ENCODE measurements at places on chromosomes 1 and 21.

- DNase-seq: no peak
Observed at GRCh38 chr1:117250061-117250606, 39.4 kb upstream of the VTCN1 start.

DNA sequence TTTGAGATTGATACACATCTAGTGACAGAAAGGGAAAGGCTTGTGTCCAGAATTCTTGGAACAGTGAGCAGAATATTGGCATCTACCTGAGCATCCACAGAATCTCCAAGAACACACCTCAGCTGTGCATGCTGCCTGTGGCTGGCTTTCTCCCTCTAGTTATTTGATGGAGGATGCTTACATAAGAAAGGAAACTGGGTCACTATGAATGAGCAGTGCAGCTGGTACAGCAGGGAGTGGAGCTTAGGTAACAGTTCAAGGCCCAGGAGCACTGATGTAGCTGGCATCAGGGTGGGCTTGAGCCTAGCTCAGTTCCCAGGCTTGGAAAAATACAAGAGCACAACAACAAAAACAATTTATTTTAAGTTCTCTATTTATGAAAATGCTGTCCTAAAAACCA lies 26.3 kb downstream of the RGS8 start:
- no peak for DNase-seq

GRCh38 chr1:194295685-194296084 lies 1109.3 kb upstream of the B3GALT2 start:
- DNase-seq: no peak

GRCh38 chr1:110734133-110734680 lies 59.5 kb upstream of the KCNA3 start:
- DNase-seq: no peak

DNA sequence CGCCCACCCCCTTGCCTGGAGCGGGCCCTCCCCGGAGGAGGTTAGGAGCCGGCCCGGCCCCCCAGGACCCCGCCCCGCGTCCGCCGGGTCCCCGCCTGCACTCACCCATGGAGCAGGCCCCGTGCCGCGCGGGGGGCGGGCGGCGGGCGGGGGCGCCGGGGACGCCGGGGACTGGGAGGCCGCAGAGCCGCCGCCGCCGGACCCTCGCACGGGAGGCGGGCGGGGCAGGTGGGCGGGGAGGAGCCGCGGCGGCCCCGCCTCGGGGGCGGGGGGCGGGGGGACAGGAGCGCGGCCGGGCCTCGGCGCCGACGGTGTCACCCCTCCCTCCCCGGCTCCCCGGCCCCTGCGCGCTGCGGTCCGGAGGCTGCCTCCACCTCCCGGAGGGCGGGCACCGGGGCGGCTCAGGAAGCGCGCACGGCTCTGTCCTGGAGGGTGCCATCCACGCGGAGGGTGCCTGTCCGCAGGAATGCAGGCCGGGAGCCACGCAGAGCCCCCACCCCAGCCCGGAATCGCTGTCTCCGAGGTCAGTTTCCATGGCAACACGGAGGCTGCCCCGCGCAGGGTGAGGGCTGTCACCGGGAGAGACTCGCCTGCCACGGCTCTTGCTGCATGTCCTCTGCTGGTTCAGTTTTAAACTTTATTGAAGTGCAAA lies 5.9 kb upstream of the PLEKHG5 start:
- peak; percentile 50 for DNase-seq

- no peak for DNase-seq
Observed at GRCh38 chr1:98389809-98390208, 271.7 kb upstream of the SNX7 start.

GRCh38 chr1:4586611-4587160 lies 67.7 kb upstream of the AJAP1 start:
- DNase-seq: no peak

DNA sequence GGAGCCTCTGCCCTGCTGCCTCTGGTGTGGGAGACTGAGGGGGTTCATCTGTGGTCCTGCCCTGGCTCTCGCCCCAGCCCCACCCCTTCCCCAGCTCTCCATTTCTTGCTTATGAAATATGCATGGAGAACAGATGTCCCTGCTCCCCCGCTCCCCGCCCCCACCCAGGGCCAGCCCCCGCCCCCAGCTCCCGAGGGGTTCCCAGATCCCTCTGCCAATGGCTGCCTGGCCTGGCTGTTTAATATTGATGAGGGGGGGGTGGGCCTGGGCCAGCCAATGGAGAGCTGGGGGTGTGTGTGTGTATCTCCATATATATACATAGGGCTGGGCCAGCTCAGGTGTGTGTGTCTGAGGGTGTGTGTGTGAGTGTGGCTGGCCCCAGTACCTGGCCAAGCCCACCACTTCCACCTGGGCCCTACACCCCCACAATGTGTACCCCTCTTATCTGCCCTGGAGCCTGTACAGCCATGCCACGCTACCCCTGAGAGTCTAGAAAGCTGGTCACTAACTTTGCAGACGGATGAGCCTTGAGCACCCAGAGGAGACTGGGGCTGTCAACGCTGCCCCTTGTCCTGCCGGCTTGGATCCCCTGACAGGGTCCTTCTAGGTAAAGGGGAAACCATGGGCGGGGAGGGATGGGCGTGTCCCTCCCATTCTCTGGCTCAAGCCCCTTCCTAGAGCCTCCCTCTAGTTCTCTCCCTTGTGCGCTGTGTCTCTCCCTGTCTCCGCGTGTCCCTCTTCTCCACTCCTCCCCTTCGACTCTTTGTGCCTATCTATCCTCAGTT lies at the start of gene NHLH1:
Gene NHLH1, plus strand, starts transcription at position 341 of the 785 bp plus-strand sequence. CDS start 3,661 bp downstream, outside the sequence.
- DNase-seq: no peak

DNA sequence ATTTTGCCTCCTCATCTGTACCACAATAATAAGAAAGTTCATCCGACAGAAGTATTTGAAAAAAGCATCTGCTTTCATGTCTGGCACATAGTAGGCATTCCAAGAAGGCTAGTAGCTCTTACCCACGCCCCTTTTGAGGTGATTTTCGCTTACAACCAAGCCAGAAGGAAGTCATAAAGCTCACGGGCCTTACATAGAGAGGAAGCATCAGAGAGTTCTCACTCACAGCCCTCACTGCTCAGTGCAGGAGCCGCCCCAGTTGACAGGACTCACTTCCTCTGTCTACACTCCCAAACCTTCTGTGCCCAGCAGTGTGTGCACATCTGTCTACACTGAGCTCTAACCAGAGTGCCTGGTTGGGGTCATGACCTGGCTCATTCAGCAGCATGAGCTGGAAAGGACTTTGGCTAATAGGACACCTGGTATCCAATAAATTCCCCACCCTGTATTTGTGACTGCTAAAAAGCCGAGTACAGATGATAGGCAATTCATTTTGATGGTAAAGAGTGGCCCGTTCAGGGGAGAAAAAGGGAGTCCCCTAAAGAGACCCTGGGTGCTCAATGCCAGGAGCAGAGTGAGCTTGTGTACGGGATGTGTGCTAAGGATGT lies 36.8 kb upstream of the DUSP10 start:
- peak; percentile 16 for DNase-seq

- peak; percentile 41 for DNase-seq
Observed at GRCh38 chr1:112956544-112957132, 642 bp upstream of the SLC16A1 start.

- DNase-seq: no peak
Observed at GRCh38 chr1:26824731-26825130, 1.8 kb upstream of the ZDHHC18 start.

GRCh38 chr1:234340528-234340927 lies 32.7 kb upstream of the COA6 start:
- no peak for DNase-seq

- DNase-seq: peak; percentile 46
Observed at GRCh38 chr1:110524311-110525248, 5.6 kb upstream of the KCNA10 start.

DNA sequence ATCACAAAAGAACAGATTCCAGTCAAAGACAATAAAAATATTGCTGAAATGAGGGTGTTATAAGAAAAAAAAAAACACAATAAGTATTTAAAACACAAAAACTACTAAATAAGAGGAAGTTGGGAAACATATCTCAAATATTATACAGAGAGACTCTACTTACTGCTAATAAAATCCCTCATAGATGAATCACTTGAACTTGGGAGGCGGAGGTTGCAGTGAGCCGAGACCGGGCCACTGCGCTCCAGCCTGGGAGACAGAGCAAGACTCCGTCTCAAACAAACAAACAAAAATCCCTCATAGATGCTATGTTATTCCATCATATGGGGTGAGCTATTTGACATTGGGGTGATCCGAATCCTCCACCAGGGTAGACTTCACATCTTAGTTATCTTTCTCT lies 48.0 kb upstream of the ZNF281 start:
- no peak for DNase-seq

DNA sequence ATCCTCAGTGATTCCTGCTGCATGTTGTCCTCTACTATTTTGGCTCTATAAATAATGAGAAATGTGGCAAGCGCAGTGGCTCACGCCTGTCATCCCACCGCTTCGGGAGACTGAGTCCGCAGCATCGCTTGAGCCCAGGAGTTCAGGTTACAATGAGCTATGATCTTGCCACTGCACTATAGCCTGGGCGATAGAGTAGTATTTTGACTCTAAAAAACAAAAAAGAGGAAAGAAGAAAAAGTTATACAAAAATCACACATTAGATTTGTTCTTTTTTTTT lies 756 bp upstream of the SLC25A44 start:
- no peak for DNase-seq

DNA sequence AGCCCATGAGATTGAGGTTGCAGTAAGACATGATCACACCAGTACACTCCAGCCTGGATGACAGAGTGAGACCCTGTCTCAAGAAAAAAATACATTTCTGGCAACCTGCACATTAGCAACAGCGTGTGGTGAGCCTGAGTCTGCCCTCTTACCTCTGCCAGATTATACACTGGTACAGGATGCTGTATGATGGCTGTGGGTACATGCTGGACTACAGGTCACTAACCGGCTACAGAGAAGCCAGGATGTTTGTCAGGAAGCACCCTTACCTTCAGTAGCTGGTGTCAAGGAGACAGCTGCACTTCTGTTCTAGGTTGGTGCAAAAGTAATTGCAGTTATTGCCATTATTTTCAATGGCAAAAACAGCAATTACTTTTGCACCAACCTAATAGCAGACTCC lies 575.7 kb downstream of the NPHP4 start:
- DNase-seq: no peak

GRCh38 chr21:40732253-40733023 lies 114.5 kb downstream of the DSCAM start:
- DNase-seq: no peak

GRCh38 chr1:233240829-233241682 lies 54.5 kb downstream of the PCNX2 start:
- DNase-seq: no peak

DNA sequence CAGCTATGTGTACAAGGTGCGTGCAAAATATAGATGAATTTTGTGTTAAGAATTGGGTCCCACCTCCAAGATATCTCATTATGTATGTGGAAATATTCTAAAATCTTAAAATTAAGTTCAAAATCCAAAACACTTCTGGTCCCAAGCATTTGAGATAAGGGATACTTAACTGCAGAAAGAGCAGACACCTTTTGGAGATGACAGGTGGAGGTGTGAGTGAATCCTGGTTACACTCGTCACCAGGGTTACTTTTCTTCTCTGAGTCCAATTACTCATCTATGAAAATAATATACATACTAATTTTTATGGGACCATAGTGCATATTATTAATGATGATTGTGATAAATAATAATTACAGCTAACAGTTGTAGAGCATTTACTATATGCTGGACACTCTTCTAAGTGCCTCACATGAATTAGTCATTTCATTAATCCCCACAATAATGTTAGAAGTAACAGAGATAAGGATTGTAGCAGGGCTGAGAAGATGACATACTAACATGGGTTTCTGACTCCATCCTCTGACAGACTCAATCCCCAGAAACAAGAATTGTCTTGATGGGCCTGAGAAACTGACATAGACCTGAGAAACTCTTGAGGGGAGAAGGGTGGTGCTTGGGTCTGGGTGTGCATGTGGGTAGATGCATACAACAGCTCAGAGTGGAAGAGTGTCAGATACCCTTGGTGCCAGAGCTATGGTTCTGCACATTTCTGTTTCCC lies 8.3 kb upstream of the FASLG start:
- DNase-seq: no peak

DNA sequence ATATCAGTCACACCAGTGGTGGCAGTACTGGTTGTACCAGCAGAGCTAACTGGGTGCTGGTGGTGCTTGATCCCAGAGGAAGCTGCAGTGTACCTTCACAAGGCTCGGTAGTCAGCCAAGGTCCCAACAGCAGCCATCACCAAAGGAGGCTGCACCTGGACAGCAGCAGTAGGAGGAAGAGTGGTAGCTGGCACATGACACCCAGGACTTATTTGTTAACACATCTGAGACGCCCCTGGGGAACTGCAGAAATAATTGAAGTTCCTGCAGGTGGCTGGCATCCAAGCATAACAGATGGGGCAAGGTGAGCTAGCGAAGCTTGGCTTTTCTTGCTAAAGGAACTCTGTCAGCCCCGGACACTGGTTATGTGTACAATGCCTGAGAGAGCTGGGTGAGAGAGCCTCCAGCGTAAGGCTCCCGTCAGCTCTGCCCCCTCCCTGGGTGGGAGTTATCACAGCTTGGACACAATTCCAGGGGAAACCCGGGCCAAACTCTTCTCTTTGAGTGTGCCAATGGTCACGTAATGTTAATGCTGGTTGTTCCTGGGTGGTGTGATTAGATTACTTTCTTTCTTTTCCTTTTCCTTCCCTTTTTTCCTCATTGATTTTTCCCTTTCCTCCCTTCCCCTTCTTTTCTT lies 29.1 kb upstream of the PARP1 start:
- no peak for DNase-seq

GRCh38 chr1:32122151-32122550 lies 14.3 kb downstream of the KPNA6 start:
- DNase-seq: no peak

- DNase-seq: peak; percentile 65
Observed at GRCh38 chr1:213374369-213374768, 323.3 kb downstream of the RPS6KC1 start.

DNA sequence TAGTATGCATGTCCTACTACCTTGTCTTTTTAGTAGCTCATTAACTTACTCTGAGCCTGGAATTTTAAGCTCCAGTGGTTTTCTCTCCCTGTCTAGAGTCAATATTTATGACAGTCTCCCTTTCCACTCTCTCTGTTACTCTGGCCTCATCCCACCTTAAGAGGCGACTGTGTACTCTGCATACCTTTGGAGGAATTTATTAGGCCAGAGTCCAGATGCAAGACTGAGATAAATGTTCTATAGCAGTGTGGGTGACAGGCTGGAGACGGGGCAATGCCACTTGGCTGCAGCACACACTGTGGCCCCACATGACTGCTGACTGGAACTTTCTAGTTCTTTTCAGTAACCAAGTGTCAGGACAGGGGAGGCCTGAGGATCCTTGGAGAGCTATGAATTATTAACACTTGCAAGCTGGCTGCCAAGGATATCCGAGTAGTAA lies 4.1 kb upstream of the PDZK1 start:
- no peak for DNase-seq

DNA sequence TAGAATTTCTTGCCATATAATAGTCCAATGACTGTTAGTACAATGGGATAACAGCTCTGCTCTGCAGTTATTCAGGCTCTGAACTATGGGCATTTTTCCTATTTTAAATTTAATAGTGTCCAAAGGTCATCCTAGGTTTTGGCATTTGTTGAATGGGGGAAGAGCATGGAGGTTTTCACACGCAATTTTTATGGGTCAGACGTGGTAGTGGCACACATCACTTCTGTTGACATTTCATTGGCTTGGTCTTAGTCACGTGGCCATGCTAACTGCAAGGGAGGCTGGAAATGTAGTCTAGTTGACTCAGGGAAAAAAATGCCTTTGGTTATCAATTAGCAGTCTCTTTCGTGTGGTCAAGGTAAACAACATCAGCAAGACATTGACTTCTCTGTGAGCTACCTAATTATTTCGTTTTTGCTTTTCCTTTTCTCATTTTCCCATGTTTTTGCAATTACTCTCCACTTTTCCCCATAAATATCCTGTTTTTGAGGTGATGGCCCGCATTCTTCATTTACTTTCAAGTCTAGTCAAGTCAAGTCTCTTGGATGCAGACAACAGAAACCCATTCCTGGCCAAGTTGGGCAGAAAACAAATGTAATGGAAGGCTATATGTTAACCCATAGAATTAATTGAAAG lies 82.8 kb downstream of the DYRK1A start:
- no peak for DNase-seq
